ENCODE measurements at places on chromosomes 11 and 22. TPM values are rescaled to one million over a fixed set of nuclear protein-coding genes. Genes with fewer than 3 reads are reported as not detected.

The SCUBE1 gene
- 0.07 TPM for total RNA-seq

The JAML gene
- total RNA-seq, result not detected

The FAM89B gene
- 84.8 TPM for total RNA-seq

The GDPD4 gene
- not detected for total RNA-seq

- no peaks in the 10 kb centered on the region for H3K27me3 ChIP-seq
- peaks cover 7% of the 10 kb centered on the region for H3K36me3 ChIP-seq
- H3K4me3 ChIP-seq, result no peak overlapping the region
- H3K27ac ChIP-seq, result no peak overlapping the region
- DNase-seq, result no peak
Measured at GRCh38 chr11:73872749-73873357, 3.8 kb downstream of the COA4 start.

- H3K27me3 ChIP-seq, result no peaks in the 10 kb centered on the region
- no peak overlapping the region for H3K27ac ChIP-seq
- H3K4me3 ChIP-seq, result no peak overlapping the region
- H3K4me1 ChIP-seq, result peaks cover 13% of the 10 kb centered on the region
- no peak for DNase-seq
- H3K36me3 ChIP-seq, result peaks cover 4% of the 10 kb centered on the region
Measured at GRCh38 chr11:45653277-45653676, 12.1 kb downstream of the CHST1 start.

- H3K4me1 ChIP-seq, result peaks cover 43% of the 10 kb centered on the region
- H3K4me3 ChIP-seq, result no peak overlapping the region
- DNase-seq, result peak; percentile 52
- H3K27ac ChIP-seq, result no peak overlapping the region
- no peaks in the 10 kb centered on the region for H3K36me3 ChIP-seq
- H3K27me3 ChIP-seq, result no peaks in the 10 kb centered on the region
Measured at GRCh38 chr11:1484695-1485503, 1.7 kb downstream of the MOB2 start.

GRCh38 chr22:19687561-19688300 is 26.6 kb upstream of the SEPTIN5 start:
- H3K4me1 ChIP-seq, result peaks cover 21% of the 10 kb centered on the region
- H3K27ac ChIP-seq, result no peak overlapping the region
- DNase-seq, result peak; percentile 86

DNA sequence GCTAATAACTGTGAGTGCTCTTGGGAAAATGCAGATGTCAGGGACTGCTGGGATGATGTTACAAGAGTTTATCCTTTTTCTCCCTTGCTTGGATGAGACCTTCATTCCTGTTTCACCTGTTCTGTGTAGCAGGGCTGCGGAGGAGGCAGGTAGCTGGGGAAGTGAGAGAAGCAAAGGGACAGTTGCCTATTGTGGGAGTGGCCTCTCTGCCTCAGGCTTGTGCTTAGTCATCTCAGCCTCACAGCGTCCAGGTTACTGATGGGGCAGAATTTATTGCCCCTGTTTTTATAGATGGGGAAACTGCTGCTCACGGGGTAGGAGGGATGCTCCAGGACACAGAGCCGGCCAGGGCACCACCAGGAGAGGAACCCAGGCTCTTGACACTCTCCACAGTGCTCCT is 1.7 kb downstream of the STX3 start:
- H3K27me3 ChIP-seq, result no peaks in the 10 kb centered on the region
- H3K4me1 ChIP-seq, result peaks cover 28% of the 10 kb centered on the region
- H3K27ac ChIP-seq, result peak overlapping the region; percentile 46
- peaks cover 1% of the 10 kb centered on the region for H3K36me3 ChIP-seq
- no peak for DNase-seq
- peak overlapping the region; percentile 82 for H3K4me3 ChIP-seq

DNA sequence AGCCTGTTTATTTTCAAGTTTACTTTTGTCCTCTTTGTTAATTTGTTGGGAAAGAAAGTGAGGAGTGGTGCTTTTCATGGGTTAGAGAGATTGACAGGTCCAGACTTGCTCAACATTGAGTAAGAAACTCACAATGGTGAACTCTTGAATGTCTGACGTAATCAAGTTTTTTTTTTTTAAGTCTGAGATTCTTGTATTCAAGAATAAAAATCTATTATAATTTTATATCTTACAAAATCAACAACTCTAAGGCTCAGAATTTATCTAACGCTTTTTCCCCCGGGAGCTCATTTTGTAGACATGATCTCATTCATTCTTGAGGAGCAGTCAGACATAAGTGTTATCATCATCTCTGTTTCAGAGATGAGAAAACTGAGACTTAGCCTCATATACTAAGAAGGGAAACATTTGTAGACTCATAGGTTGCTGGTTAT is 39.1 kb upstream of the SPTBN2 start:
- H3K27ac ChIP-seq, result peak overlapping the region; percentile 94
- H3K36me3 ChIP-seq, result peaks cover 1% of the 10 kb centered on the region

GRCh38 chr11:47233051-47233450 is 15.6 kb downstream of the ACP2 start:
- DNase-seq, result no peak
- H3K4me3 ChIP-seq, result no peak overlapping the region
- no peaks in the 10 kb centered on the region for H3K27me3 ChIP-seq
- H3K4me1 ChIP-seq, result peaks cover 22% of the 10 kb centered on the region

DNA sequence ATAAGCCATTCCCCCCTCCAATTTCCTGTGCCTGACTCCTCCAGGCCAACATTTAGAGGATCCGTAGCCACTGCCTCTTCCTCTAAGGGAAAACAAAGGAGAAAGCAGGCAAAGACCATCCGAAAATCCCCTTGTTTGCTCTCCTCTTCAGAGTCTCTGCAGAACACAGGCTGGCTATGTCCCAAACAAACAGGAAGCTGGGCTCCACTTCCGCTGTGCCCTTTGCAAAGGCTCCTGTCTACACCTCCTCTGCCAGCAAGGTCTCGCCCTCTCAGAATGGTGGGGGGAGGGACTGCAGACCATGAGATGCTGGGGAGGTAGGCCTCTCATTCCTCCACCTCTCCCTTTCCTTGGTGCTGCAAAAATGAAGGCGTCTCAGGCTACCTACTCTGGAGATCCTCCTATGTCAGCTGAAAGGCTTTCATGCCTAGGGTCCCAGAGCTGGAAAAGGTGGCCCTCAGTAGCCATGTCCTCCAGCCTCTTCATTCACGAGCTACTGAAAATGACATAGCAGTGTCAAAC is 596.2 kb downstream of the BUD13 start:
- peaks cover 18% of the 10 kb centered on the region for H3K4me1 ChIP-seq
- H3K27ac ChIP-seq, result no peak overlapping the region
- H3K27me3 ChIP-seq, result peaks cover 28% of the 10 kb centered on the region

- no peaks in the 10 kb centered on the region for H3K36me3 ChIP-seq
- H3K4me3 ChIP-seq, result peak within 1 kb of the TSS; percentile 86
- no peak for DNase-seq
- peak within 1 kb of the TSS; percentile 99 for H3K27ac ChIP-seq
- no peaks in the 10 kb centered on the region for H3K27me3 ChIP-seq
Measured at GRCh38 chr22:21045585-21046294, at the start of gene LRRC74B. TSS of gene LRRC74B (plus strand) at chr22:21045946. CDS start at chr22:21045987, 41 bp downstream.

DNA sequence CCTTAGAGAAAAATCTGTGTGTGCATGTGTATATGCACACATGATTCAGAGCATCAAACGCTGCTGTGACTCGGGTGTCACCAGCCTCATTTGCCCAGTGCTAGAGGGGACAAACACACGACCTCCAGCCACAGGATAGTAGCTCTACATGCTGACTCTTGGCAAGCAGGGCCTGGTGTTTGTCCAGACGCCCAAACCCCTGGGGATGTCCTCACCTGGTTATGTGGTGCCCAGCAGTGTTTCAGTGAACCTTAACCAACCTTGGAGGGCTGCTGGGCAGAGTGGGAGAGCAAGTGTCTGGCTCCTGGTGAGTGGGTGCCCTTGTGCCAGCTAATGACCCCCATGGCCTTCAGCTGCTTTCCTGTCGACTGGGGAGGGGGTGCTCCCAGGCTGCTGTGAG is 26.7 kb downstream of the IGLL1 start:
- peaks cover 14% of the 10 kb centered on the region for H3K27me3 ChIP-seq
- no peaks in the 10 kb centered on the region for H3K4me1 ChIP-seq
- H3K27ac ChIP-seq, result no peak overlapping the region
- DNase-seq, result no peak

DNA sequence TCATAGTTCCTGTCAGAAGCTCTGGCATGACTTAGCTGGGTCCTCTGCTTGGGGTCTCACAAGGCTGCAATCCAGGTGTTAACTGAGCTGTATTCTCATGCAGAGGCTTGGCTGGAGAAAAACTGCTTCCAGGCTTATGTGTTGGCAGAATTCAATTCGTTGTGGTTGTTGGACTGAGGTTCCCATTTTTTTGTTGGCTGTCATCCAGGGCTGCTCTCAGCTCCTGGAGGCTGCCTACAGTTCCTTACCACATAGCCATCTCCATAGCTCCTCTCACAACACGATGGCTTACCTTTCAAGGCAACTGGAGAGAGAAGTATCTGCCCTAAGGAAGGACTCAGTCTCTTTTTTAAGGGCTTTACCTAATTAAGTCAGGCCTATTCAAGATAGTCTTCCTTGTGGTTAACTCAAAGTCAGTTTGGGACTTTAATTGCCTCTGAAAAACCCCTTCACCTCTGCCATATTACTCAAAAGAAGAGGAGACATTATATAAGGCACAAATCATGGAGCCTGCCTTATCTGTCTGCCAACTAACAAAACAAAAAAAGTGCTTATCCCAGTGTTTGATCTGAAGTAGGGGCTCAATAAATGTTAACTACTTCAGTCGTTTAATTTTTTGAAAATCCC is 35.2 kb downstream of the OR2AG2 start:
- H3K27ac ChIP-seq, result no peak overlapping the region
- no peaks in the 10 kb centered on the region for H3K27me3 ChIP-seq
- DNase-seq, result no peak
